Activated T-cell treated with anti-CD3 and anti-CD28 coated beads, Interleukin-2, amount 50 U/mL, for 72 hours (primary cell): ENCODE measurements at places on chromosomes 3 and 15. TPM values are rescaled to one million over a fixed set of nuclear protein-coding genes. Genes with fewer than 3 reads are reported as not detected.

RFT1 gene
- total RNA-seq = 29.9 TPM

EBLN2 gene
- total RNA-seq = 7.4 TPM

ZKSCAN7 gene
- total RNA-seq = 2.8 TPM

SIDT1 gene
- 21.3 TPM for total RNA-seq

AGBL1 gene
- total RNA-seq = not detected

IMP3 gene
- 57.5 TPM for total RNA-seq

TASOR gene
- 91.8 TPM for total RNA-seq

PSTPIP1 gene
- total RNA-seq = 141 TPM

TEX55 gene
- total RNA-seq = not detected

SLC24A5 gene
- not detected for total RNA-seq

MOBP gene
- total RNA-seq = not detected

SETD2 gene
- total RNA-seq = 42.9 TPM

PPP1R2 gene
- total RNA-seq = 71.9 TPM

FGF12 gene
- not detected for total RNA-seq

MST1R gene
- 2.4 TPM for total RNA-seq

CFAP20DC gene
- 2.8 TPM for total RNA-seq

SHC4 gene
- 2.1 TPM for total RNA-seq

UBAP1L gene
- total RNA-seq = 6.3 TPM

CAND2 gene
- 1.2 TPM for total RNA-seq

SLC28A2 gene
- total RNA-seq = not detected

CCDC80 gene
- total RNA-seq = not detected

CAMK2N2 gene
- 0.24 TPM for total RNA-seq

A4GNT gene
- total RNA-seq = not detected

PRR23A gene
- total RNA-seq = not detected

CDHR4 gene
- total RNA-seq = 0.39 TPM

CXCR6 gene
- 13.1 TPM for total RNA-seq

MFN1 gene
- total RNA-seq = 32.0 TPM

ABHD2 gene
- 36.8 TPM for total RNA-seq

MESP1 gene
- 4.5 TPM for total RNA-seq

CCR3 gene
- not detected for total RNA-seq

ZNF592 gene
- total RNA-seq = 33.5 TPM

EFHB gene
- total RNA-seq = 0.89 TPM

IQCF5 gene
- total RNA-seq = not detected

AMT gene
- 7.5 TPM for total RNA-seq

STXBP5L gene
- not detected for total RNA-seq

ACKR2 gene
- 1.1 TPM for total RNA-seq

CPB1 gene
- total RNA-seq = not detected

CPN2 gene
- total RNA-seq = not detected

SACM1L gene
- total RNA-seq = 78.4 TPM

ARGFX gene
- not detected for total RNA-seq

ANKDD1A gene
- 8.4 TPM for total RNA-seq

SCG5 gene
- total RNA-seq = 3.5 TPM
